Stimulated activated CD8-positive, alpha-beta memory T cell treated with anti-CD3 and anti-CD28 coated beads, Interleukin-4, amount 100 ng/mL, for 48 hours (primary cell): ENCODE measurements at places on chromosomes 7 and 10.

GRCh38 chr7:159139639-159140038 lies 5.0 kb downstream of the VIPR2 start:
- DNase-seq = no peak

- no peak for DNase-seq
Observed at GRCh38 chr10:73759512-73760115, 15.4 kb downstream of the SEC24C start.

DNA sequence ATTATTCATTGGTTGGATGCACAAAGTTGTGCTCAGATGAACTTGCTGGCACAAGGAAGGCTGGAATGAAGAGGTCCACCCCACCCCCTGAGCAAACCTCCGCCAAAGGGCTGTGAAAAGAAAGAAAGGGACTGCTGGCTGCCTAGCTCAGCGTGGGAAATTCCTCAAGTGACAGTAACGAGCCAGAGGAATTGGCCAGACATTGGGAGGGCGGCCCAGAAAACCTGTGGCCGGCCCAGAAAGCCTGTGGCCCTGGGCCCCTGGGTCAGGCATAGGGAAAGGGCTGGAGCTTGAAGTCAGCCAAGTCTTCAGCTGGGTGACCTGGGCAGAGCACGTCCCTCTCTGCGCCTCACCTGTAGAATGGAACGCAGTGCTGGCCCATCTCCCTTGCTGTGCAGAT lies 30.6 kb upstream of the CTBP2 start:
- DNase-seq = no peak

DNA sequence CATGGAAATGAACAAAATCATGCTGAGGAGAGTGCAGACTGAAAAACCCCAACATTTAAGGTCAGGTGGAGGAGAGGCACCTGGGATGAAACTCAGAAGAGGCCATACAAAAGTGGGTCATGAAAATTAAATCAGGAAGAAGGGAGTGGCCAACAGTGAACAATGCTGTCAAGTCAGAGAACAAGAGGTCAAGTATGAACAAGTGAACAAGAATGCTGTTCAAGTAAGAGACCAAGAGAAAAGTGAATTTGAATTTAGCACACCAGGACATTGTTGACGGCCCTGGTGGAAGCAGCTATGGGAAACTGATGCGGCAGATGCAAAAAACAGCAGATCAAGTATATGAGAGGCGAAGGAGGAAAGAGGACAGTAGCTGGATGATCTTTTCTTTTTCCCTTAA lies 7.9 kb downstream of the CEP41 start:
- DNase-seq = no peak

GRCh38 chr10:21327289-21327993 lies 198.0 kb downstream of the SKIDA1 start:
- no peak for DNase-seq

DNA sequence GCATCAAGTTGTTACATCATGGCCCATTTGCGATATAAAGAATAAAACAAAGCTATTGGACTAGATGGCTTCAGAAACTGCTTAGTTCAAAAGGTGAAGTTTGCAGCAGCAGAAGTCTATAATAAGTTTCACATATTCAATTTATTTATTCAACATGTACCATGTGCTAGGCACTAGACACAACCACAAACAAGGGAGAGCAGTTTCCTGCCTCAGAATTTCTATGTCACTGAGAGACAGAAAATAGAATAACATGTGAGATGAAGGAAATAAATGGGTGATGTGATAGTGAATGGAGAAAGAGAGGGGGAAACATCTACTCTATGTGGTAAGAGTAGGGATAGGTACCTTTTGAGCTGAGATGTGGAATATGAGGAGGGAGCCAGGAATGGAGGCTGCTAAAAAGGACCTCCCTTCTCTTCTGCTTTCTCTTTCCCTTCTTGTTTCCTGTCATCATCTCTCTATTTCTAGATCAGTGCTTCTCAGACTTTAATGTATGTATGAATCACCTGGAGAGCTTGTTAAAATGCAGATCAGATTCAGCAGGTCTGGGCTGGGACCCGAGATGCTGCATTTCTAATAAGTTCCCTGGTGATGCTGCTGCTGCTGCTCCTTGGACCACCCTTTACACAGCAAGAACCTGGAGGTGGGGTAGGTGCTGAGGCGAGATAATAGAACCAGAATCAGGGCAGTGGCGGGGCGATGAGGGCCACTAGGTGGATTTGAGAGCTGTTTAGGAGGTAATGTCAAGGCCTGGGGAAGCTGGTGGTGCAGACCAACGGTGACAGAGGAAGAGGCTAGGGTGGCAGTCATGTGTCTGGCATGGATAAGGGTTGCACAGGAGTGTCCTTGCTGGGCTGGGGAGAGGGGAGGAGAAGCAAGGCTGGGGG lies 13.7 kb upstream of the INMT start:
- DNase-seq = no peak

GRCh38 chr7:40300146-40300670 lies 165.4 kb downstream of the SUGCT start:
- no peak for DNase-seq

DNA sequence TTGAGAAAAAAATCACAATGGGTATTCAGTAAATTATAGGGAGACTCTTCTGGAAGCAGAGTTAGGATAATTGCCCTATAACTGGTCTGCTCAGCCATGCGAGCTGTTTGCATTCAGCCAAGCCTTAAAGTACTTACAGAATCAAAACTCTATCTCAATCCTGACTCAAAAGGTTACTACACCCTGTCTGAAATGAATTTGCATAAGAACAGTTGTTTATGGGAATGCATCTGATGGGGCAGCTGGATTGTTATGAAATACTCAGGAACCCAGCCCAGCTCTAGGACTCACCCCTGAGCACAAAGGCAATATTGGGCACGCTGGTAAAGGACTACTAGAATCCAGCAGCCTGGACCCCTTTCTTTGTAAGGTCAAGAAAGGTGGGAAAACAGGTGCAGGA lies 38.8 kb downstream of the AKR1B15 start:
- no peak for DNase-seq

GRCh38 chr10:118754229-118754555 lies 578 bp downstream of the CACUL1 start:
- DNase-seq = peak; percentile 53

DNA sequence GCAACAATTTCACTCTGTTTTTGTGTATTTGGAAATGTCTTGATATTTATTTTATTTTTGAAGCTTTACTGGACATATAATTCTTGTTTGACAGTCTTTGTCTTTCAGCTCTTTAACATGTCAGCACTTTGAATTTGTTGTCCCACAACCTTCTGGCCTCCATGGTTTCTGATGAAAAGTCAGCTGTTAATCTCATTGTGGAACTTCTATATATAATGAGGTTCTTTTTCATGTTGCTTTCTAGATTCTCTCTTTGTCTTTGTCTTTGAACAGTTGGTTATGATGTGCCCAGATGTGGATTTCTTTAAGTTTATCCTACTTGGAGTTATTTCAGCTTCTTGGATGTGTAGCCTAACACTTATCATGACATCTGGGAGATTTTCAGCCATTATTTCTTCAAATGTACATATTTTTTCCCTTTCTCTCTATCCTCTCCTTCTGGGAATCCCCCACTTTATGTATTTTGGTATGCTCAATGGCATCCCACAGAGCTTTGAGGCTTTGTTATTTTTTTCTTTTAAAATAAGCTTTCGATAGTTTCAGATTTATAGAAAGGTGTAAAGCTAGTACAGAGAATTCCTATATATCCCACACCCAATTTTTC lies 9.5 kb upstream of the LMTK2 start:
- no peak for DNase-seq

DNA sequence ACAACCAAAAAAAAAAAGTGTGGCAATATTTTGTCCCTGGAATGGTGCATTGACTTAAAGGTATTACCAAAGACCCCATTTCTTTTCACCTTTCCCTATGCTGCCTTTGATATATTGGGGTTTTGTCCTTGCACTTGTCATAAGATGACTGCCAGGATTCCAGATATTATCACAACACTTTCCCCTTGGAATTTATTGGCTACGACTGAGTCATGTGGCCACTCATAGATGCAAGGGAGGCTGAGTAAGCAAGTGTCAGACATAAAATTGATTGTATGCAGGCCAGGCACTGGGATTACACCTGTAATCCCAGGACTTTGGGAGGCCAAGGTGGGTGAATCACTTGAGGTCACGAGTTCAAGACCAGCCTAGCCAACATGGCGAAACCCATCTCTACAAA lies 83.6 kb downstream of the PPP1R3C start:
- DNase-seq = no peak

- DNase-seq = no peak
Observed at GRCh38 chr7:143967398-143967797, 12.8 kb downstream of the OR2F1 start.

DNA sequence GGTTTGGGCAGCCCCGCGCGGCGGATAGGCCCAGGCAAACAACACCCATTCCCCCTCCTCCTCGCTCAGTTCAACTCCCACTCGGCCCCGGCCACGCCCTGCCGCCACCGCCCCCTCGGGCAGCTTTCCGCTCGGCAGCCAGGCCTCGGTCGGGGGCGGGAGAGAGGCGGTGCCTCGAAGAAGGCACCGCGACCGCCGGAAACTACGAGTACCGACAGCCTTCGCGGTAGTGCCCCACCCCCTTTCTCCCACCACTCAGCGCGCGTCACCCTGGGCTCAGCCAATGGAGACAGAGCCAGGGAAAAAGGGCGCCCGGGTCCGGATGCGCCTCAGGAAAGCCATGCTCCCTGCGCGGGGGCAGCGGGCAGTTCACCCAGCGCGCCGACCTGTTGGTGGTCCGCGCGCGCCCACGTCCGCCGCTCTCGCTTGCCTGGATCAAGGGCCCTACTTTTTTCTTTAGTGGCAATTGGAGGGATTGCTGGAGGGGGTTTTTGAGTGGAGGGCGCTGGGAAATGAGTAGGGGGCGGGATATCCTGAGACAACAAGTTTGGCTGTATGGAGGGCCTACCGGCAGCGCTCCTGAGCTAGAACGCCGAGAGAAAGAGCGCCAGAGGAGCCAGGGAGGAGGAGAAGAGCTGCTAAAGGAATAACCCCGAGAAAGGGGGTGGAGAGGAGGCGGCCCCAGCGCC lies 557 bp upstream of the SP4 start:
- DNase-seq = peak; percentile 99

GRCh38 chr7:137975221-137975620 lies 26.7 kb downstream of the CREB3L2 start:
- no peak for DNase-seq

DNA sequence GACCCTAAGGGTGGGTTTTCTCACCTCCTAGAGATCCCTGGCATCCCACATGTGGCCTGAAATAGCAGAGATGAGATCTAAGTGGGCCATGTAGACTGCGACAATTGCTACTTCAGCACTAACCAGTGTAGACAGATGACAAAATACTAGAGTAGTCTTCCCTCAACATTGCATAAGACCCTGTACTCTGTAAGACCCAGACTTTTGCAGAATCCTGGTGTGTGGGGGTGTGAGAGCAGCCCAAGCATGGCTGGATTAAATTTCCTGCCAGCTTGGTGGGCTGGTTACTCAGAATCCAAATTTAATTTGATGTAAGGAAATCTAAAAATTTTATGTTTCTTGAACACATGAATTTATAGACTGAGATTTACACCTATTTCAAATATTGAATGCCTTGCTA lies 88.3 kb downstream of the ZNF365 start:
- no peak for DNase-seq

DNA sequence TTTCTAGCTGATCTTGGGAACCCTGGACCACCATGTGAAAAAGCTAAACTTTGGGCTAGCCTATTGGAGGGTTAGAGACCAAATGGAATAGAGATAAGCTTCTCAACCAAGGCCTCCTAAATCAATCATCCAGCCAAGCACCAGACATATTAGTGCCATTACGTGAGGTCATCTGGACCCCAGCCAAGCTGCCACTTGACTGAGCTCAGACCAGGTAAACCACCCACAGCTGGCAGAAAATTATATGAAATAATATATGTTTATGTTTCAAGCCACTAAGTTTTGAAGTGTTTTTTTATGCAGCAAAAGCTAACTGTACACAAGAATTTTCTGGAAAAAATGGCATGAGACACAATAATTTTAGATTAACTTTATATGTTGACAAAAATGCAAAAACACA lies 82.6 kb upstream of the PCGF5 start:
- no peak for DNase-seq

- no peak for DNase-seq
Observed at GRCh38 chr7:137981668-137982067, 20.2 kb downstream of the CREB3L2 start.

DNA sequence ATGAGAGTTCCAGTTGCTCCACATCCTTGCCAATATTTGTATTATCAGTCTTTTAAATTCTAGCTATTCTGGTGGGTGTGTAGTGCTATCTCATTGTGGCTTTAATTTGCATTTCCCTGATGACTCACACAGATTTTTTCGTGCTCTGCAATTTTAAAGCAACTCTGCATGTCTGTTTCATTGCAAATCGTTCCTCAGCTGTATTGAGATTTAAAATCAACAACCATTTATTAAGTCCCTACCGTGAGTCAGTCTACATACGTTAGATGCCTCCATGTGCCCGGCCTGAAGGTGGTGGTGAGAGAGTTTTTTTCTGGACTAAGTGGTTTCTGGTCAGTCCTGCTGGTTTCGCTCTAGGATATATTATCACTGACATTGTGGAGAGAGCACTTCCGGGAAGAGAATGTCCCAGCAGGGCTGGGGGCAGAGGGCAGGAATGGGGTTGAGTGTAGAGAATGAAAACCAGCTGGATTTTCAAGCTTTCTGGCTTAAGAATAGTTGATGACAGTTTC lies 8.4 kb upstream of the HYCC1 start:
- DNase-seq = no peak

GRCh38 chr10:58050575-58050974 lies 217.1 kb downstream of the IPMK start:
- no peak for DNase-seq

GRCh38 chr7:66894463-66895080 lies 26.5 kb upstream of the TMEM248 start:
- DNase-seq = no peak

GRCh38 chr10:91683975-91684374 lies 51.1 kb upstream of the PPP1R3C start:
- no peak for DNase-seq

GRCh38 chr7:3370068-3370830 lies 69.2 kb downstream of the SDK1 start:
- no peak for DNase-seq

DNA sequence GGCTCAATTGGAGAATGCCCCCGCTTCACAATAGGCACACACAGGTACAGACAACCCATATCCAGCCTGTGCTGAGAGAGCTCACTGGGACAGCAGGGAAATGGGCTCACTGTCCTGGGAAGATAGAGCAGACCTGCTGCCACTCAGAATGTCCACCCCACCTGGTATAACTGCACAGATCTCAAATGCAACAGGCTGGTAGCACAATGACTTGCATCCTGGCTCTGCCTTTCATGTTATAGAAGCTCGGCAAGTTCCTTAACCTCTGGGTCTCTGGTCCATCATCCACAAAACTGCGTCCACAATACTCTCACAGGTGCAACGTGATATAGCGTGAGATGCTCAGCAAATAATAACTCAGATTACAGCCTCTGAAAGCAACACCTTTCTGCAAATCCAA lies 295.4 kb downstream of the GRID1 start:
- no peak for DNase-seq

DNA sequence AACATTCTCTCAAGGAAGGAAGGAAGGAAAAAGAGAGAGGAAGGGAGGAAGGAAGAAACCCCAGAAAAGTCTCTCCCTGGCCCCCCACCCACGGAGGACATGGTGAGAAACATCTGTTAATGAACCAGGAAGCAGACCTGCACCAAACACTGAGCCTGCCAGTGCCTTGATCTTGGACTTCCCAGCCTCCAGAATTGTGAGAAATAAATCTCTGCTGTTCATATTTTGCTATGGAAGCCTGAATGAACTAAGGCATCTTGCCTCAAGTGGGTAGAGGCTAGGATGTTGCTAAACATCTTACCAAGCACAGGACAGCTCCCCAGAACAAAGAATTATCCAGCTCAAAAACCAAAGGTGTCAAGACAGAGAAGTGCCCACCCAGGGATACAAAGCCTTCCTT lies 19.1 kb downstream of the LRRC20 start:
- no peak for DNase-seq

- DNase-seq = no peak
Observed at GRCh38 chr7:8442051-8442813, 8.8 kb downstream of the NXPH1 start.
